Activated CD4-positive, alpha-beta T cell treated with anti-CD3 and anti-CD28 coated beads for 48 hours (primary cell): ENCODE measurements at places on chromosomes 3 and 15.
A peak's percentile ranks its signal among the peaks of the same experiment; 100 is the strongest.

- peak; percentile 56 for DNase-seq
Observed at GRCh38 chr15:89127054-89127702, 38.9 kb downstream of the ABHD2 start.

DNA sequence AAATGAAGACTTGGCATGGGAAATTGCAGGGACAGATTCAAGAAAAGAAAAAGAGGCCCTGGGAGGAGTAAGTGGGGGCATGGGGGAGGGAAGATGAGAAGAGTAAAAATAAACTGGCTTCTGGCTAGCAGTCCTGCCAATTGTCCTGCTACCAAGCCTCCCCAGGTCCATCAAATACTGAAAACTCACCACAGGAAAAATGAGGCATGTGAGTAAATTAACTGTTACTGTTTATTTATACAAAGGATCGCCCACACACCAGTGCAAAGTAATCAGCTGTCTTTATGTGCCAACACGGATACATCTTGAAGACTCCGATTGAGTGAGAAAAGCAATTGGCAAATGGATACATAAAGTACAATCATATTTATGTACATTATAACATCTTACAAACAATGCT, 10.7 kb upstream of the KLHL25 start:
- no peak for DNase-seq

DNA sequence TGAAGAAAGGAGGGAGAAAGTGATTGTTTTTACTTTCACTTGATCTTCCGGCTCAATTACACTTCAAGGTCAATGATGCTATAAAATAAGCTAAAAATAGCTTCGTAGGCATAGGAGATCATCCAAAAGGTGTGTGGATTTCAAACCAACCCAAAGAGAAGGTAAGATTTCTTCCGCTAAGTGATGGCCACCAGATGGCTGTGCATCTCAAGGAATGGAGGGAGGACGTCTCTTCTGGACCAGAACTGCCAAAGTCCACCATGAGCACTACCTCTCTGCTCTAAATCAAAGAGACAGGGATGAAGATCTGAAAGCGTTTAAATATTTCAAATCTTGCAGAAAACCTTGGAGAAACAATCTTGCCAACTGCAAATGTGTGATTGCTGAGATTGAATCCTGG, 199.1 kb upstream of the ZPLD1 start:
- DNase-seq, result no peak

DNA sequence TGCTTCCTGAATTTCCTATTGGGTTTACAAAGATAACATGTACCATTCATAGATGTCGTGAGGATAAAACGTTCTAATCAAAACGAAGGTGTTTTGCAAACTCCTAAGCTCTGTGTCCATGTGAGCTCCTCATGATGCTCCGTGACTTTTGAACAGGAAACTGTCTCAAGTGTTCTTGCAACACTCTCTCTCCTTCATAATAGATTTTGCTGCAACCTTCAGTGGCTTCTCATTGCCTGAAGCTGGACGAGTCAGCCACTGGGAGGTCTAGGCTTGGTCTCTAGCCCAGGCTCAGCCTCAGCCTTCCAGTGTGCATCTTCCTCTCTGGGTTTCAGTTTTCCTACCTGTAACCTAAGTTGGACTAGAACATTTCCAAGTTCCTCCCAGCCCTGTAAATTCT, 18.7 kb upstream of the BCL2A1 start:
- DNase-seq, result no peak

DNA sequence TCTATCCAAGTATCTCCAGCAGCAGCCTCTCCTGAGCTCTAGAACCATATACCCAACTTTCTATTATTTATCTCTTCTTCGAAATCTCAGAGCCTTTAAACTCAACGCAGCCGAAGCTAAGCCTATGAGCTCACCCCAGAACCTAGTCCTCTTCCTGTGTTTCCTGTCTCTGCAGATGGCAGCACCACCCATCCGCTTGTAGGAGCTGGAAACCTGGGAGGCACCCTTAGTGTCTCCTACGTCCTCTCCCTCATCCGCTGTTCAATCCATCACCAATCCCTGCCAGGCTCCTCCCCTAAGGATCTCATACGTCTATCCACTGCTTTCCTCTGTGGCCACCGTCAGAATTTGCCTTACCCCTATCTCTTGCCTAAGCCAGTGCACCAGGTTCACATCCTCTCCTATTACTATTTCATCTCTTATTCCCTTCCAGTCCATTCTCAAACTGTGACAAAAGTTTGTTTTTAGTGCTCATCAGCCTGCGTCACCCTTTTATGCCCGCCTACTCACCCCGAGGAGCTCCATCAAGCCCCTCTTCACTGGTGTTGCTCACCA, 9.6 kb downstream of the VGLL4 start:
- no peak for DNase-seq

DNA sequence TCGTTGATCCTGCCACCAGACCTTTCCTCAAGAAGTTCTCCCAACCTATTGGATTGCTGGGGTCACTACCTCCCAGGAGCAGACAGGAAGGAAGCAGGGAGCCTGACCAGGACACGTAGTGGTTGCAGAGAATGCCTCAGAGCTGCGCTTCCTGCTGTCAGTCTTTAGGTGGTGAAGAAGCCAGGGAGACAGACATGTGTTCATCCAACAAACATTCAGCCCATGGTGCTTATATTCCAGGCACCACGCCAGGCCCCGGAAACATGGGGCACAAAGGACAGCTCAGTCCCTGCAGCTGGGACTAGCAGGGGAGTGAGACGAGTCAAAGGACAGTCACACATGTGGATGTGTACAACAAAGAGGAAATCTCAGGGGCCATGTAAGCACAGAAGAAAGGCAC, 26.0 kb upstream of the CORO2B start:
- no peak for DNase-seq

- no peak for DNase-seq
Observed at GRCh38 chr15:40409366-40409765, 3.8 kb downstream of the IVD start.

DNA sequence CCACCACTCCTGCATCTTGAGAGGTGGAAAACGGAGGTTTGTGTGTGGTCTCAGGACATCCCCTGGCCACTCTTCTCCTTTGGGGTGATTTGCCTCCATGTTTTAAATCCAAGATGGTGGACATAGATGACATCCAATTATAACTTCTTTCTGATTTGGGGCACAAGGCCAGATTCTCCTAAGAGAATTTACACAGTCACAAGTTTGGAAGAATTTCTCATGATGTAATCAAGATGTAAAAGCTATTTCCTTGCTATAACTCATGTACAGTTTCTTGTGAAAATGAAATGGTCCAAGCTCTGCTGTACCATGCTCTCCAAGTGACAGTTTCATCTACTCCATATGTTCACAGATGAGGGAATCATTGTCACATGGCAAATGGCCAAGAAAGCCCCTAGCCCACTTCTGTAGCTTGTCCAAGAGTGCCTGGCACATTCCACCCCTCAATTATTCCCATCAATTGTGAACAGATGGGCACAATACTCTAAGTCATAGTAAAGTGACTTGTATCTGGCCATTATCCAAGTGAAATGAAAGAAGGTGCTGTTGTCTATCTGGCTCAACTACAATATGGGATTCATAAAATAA, 134.6 kb upstream of the ROPN1 start:
- no peak for DNase-seq

- no peak for DNase-seq
Observed at GRCh38 chr3:172132159-172132586, 92.8 kb downstream of the FNDC3B start.

GRCh38 chr15:32029409-32029861, 880 bp upstream of the CHRNA7 start:
- DNase-seq, result no peak

GRCh38 chr3:90011131-90011530, 903.7 kb downstream of the EPHA3 start:
- no peak for DNase-seq

DNA sequence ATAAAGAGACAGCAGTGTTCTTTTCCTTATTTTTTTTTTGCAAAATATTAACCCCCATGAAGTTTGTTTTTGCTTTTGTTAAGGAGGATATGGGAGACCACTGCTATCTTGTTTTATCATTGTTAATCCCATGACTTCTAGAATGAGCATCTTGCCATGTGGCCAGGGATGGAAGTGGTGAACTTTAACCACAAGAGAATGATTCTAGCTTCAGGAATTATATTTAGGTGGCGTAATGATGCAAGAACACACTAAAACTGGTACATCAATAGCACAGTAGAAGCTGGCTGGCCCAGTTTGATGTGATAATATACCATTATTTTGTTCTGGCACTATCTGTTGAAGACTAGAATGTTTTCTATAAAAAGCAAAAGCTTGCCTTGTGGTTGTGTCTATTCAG, 720.9 kb downstream of the GRM7 start:
- no peak for DNase-seq

DNA sequence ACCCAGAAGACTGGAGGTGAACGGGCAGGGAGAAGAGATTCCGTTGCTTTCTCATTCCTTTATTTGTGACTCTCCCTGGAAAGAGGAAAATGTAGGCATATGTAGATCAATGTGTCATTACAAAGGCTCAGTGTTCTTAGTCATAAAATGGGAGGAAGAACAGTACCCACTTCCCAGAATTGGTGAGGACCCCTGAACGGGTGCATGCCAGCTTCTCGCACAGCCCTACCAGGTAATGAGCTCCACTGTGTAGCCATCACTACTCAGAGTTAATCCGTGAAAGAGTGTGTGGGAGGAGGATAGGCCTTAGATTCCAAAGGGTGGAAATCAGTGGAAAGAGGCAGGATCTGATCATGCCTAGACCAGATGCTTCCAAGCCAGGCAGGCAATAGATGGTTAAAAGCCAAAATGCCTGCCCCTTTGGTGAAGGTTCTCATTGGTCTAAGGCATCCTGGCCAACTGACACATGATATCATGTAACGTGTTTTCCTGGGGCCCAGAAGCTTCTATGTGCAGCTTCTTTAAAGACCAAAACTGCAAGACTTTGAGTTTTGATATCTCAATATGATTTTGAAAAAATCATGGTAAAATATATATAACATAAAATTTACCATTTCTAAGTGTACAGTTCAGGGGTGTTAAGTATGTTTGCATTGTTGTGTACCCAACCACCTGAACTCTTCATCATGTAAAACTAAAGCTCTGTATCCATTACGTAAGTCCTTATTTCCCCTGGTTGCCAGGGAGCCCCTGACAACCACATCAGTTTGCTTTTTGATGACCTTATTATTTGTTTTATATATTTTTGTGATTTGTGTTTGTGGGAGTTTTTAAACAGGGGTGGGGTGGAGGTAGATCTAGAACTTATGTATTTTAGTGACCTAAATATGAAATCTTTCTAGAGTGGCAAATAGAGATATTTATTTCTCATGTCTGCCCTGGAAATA, 402.2 kb upstream of the CFAP20DC start:
- no peak for DNase-seq

DNA sequence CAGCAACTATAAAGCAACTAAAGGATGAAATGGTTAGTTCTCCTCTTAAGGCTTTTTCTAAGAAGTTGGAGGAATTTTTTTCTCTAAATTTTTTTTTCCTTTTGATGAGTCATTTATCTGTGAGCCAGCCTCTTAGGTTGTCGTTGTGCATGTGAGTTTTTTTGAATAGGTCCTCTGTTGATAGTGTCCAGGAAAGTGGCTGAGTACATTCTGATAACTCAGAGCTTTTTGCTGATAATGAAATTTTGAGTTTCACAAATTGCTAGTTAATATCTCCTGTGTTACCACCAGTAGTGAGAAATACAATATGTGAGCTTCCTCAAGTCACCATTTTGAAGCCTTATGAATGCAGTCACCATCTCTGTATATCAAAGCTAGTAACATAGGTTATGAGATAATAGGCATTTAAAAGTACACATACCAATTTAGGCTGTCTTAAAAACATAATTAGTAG, 7.1 kb upstream of the LXN start:
- no peak for DNase-seq

DNA sequence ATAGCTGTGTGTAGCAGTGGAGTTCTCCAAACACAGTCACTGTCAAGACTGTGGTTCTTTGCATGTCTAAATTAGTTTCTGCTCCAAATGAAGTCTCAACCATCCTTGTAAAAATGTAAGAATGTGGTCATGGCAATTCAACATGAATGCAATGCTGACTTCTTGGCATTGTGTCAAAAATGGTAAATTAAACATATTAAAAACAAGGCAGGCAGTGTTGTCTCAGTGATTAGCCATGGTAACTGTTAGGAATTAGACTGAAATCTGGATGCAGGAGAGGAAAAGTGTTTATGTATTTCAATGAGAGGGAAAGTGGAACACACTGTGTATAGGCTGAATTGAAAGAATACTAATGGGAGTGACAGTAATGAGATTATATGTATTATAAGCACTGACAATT, 597.2 kb downstream of the EDEM1 start:
- no peak for DNase-seq

GRCh38 chr3:87009271-87009670, 18.3 kb upstream of the VGLL3 start:
- DNase-seq, result no peak

GRCh38 chr3:197343656-197344408, 45.4 kb upstream of the DLG1 start:
- no peak for DNase-seq

DNA sequence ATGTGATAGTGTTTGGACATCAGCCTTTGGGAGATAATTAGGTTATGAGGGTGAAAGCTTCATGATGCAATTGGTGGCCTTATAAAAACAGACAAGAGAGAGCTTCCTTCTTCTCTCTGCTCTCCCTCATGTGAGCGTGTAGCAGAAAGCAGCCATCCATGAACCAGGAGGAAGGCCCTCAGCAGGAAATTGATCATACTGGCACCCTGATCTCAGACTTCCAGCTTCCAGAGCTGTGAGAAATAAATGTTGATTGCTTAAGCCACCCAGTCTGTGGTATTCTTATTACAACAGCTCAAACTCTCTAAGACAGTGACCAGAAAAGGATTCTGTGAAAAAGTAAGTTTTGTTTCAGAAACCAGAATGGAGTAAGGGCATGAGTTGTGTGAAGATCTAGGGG, 13.3 kb downstream of the STAC start:
- DNase-seq, result no peak

DNA sequence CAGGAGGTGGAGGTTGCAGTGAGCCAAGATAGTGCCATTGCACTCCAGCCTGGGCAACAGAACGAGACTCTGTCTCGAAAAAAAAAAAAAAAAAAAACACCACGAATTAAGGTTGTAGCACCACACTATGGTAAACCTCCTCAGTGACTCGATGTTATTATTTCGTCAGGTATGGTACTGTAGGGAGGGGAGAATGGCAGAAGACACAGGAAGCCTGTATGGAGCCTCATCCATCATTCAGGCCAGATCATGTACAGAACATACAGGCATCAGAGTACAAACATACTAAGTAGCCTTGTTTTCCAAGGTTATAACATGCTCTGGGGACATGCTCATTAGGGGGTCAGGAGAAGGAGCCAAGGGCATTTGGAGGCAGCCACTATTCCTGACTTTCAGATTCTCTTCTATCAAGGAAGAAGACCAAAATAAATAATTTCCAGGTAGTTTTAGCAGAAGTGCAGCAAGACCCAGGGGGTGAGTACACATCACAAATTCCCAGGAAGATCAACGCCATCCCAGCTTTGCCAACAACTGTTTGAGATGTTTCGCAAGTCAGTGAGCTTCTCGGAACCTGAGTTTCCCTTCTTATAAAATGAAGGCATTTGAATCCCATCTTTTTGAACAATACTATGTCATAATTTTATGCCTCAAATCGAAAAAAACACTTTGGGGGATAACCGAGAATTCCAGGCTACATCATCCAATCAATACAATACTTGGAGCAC, 79.8 kb downstream of the FOXP1 start:
- no peak for DNase-seq

GRCh38 chr3:43185983-43186314, 80.1 kb upstream of the POMGNT2 start:
- DNase-seq, result no peak
